Endothelial cell of umbilical vein (primary cell): ENCODE measurements at places on chromosomes 11 and 22.

GRCh38 chr11:75996523-75997442 lies 181.8 kb downstream of the UVRAG start:
- peak; percentile 64 for DNase-seq

GRCh38 chr11:131938351-131938751 lies 567.9 kb downstream of the NTM start:
- DNase-seq = no peak

- DNase-seq = no peak
Observed at GRCh38 chr22:29348956-29349355, 33.5 kb upstream of the RASL10A start.

DNA sequence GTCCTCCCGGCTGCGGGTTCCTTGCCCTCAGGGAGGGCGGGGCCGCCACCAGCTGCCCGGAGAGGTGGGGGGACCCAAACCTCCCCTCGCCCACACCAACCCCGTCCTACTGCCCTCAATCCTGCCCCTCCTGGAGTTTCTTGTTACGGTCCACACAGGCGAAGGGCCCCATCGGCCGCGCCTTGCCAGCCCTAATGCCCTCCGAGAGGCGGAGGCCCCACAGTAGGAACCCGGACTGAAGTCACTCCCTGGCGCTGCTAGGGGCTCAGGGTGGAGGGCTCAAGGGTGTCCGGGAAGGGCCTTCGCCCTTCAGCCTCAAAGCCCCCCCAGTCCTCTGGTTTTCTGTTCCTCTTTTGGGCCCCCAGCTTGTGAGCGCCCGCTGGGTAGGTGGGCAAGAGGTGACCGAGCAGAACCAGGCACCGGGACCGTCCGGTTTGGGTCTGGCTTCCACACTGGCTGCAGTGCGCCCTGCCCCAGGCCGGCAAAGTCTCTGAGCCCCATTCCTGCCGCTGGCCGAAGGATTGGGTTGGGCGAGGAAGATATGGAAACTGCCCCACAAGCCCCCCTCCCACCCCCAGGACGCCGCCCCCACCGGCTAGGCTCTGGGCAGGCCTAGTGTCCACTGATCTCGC lies 24.5 kb downstream of the DUSP8 start:
- DNase-seq = no peak

- DNase-seq = no peak
Observed at GRCh38 chr22:35443790-35444684, 44.1 kb downstream of the MCM5 start.

- no peak for DNase-seq
Observed at GRCh38 chr11:78740199-78741071, 165.8 kb upstream of the NARS2 start.

GRCh38 chr22:29267858-29268510 lies at the start of the genes EWSR1 and RHBDD3:
Gene EWSR1 (plus strand): TSS chr22:29268268. CDS start chr22:29268337, 69 bp downstream.
Gene RHBDD3 (minus strand): TSS chr22:29267981. CDS start chr22:29265626, 2,355 bp downstream.
- DNase-seq = peak; percentile 93

DNA sequence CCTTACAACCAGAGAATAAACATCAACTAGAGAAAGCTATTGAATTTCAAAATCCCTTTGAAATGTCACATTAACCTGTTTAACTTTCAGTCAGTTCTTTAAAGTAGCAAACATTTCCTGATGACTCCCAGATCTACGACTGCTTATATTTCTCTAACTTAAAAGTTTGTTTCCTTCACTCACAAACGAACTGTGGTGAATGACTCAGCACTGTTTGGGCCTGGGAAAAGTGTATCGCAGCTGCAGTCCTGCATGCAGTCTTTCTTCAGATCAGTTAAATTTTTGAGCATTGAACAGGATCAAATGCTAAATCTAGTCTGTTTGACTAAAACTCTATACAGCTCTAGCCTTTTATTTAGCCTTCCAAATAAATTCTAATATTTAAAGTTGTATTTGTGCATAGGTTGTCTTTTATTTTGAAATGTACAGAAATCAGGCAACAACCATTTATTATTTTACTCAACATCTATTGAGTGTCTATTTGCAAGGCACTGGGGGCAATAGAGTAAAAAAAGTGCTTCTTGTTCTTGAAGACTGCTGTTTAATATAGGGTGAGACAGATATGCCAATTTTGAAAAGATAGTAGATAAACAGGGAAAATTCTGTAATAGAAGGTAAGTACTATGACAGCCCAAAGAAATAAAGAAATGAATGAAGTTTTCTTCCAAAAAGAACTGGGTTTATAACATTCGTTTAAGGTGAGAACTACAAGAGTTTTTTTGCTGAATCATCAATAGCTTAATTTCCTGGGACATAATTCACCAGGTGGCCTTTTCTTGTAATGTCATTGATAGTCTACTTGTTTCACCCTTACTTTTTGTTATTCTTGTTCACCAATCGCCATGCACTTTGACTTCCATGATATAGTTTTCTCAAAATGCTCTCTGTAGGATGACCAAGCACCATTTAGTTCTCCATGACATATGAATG lies 235.4 kb downstream of the METTL15 start:
- peak; percentile 90 for DNase-seq

DNA sequence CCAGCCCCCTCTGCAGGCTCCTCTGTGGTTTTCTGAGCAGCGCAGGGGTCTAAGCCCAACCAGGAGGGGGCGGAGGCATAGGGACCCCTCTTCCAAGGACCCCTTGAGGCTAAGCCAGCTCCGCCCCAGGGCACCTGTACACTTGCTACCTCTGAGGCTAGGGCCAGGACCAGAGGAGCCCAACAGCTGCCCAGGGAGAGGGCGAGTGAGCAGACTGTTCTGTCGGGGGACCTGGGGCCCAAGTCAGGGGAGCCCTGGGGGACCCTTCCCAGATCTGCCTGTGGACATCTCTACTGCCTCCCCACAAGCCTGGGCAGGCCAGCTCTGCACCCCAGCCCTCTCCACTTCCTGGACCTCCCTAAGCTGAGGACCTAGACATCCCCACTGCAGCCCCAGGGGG lies 1.8 kb downstream of the B4GALNT4 start:
- DNase-seq = no peak

DNA sequence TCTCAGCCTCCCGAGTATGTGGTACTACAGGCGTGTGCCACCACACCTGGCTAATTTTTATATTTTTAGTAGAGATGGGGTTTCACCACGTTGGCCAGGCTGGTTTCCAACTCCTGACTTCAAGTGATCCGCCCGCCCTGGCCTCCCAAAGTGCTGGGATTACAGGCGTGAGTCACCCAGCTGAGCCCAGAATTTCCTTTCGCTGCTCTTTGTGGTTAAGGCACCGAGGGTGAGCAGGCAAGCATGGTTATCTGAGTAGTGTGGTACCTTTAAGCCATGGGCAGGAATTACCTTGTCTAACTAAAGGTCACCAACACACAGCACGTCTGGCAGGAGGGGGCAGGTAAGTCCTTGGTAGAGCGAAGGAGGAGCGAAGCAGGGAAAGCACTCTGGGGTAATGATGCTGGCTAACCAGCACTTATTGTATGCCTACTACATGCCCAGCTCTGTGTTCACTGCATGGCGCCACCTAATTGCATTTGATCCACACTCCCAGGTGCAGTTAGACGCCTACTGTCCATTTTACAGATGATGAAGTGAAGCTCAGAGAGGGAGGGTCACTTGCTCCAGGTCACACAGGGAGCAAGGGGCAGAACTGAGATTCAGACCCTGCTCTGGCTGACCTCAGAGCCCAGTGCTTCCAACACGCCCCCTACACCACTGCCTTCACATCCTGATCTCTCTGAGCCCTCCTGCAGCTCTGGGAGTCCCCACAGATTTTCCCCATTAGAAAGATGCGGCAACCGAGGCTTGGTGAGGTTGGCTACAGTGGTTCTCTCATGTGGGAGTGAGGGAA lies 45.7 kb downstream of the TRIOBP start:
- DNase-seq = no peak

DNA sequence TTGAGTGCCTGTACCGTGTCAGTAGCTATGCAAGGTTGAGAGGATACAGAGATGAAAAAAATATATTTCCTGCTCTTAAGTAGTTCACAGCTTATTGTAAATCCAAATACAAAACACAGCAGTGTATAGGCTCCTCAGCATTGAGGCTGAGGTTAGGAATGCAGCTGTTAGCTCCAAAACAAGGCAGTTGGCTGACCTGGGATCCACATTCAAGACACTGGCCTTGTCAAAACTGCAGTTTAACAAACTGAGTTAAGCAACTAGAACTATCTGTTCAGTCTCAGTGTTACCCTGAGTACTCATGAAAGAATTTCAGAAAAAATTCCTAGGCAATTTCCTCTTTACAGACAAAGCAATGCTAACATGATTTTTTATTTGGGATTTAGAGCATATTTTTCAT lies 42.8 kb downstream of the REXO2 start:
- DNase-seq = no peak

DNA sequence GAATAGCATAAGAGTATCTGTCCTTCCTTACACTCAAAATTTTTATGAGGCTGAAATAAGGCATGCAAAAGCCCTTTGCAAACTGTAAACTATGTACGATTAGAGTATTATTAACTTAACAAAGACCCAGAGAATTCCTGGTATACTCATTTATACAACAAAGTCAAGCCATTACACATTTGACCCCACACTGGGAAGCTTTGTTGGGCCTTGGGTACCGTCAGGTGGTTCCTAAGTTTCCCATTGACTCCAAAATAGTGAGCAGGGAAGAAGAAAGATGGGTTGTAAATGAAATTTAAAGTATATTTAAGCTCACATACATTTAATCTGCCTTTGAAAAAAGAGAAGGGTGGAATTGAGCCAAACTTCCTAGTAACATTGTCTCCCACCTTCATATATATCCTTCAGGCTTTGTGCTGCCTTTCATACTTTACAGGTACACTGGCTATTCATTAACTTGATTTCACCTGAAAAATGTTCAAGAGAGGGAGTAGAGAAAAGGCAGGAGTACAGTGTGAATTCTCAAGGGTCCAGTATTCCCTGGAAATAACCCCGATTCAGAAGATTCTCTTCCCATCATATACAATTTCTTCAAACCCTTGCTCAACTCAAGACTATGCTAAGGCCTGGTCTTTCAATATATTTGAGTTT lies 68.6 kb downstream of the SOX6 start:
- DNase-seq = no peak

GRCh38 chr11:95308512-95309035 lies 77.6 kb upstream of the SESN3 start:
- no peak for DNase-seq

DNA sequence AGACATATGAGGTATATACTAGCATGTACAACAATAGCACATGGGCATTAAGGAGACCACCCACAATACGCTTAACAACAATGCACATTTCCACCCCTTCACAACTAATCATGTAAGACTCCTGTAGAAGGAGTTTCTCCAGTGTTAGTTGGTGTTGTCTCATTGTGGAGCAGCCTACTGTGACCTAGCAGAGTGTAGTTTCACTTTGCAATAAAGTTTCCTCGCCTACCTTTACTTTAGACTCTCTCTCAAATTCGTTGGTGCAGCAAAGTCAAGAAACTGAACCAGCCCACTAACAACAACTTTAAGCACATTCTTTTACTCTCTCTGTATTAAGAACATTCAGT lies 863.6 kb downstream of the FAM181B start:
- DNase-seq = no peak

DNA sequence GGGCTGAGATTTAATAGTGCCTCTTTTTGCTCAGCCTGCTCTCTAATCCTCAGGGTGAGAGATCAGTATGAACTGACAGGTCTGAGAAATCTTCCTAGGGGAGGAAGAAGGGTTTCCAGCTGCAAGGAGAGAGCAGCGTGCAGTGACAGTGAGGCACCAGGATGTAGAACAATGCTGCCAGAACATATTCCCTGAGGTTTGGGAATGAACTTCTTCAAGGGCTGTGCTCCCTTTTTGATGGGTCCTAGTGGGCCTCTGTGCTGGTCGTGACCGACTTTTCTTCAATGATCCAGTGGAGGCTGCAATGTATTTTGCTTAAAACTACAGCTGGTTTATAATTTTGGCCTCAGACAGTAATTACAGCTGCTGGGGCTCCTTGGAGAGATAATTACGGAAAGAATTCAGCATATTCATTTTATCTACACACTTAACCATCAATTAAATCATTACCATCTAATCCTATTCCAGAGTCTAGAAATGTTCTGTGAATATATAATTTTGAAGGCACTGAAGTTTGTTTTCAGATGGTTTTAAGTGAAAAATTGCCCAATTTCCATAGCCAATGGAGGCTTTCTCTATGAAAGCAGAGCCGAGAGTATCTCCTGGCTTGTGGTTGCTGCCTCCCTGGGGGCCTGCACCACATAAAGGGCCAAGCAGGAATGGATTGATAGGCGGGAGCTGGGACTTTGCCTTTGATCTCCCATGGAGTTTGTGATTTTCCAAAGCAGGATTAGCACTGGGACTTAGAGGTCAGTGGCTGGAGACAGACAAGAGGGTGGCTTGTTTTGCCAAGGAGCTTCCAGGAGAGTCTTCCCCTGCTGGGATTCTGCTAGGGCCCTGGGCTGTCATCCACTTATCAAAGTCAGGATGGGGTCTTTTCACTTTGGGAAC lies 41.0 kb upstream of the OLFML1 start:
- no peak for DNase-seq

GRCh38 chr22:22666307-22667091 lies 22.1 kb downstream of the GGTLC2 start:
- peak; percentile 10 for DNase-seq

DNA sequence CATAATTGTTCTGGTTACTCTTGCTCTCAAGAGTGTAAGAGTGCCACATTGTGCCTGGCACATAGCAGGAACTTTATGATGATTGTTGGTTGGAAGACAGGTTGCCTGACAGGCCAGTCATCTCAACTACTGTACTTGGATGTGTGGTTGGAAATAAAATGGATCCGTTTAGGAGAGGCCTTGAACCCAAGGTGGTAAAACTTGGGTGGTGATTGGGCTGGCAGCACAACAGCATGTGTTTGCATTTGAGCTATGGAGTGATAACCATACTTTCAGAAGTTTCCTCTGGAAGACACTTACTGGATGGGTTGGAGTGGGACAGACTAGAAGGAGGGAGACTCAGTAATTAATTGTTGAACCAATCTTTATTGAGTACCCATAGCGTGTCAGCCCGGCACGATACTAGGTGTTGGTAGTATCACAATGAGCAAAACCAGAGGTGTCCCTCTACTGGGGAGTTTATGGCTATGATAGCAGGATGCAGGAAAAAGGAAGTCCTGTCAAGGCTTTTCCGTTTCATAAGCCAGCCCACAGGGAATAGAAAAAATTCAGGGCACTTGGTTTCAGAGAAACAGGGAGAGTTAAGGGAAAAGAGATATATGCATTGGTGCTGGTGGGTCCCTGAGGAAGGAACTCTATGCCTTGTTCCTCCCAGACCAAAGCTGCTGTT lies 3.1 kb upstream of the TMEM109 start:
- no peak for DNase-seq

DNA sequence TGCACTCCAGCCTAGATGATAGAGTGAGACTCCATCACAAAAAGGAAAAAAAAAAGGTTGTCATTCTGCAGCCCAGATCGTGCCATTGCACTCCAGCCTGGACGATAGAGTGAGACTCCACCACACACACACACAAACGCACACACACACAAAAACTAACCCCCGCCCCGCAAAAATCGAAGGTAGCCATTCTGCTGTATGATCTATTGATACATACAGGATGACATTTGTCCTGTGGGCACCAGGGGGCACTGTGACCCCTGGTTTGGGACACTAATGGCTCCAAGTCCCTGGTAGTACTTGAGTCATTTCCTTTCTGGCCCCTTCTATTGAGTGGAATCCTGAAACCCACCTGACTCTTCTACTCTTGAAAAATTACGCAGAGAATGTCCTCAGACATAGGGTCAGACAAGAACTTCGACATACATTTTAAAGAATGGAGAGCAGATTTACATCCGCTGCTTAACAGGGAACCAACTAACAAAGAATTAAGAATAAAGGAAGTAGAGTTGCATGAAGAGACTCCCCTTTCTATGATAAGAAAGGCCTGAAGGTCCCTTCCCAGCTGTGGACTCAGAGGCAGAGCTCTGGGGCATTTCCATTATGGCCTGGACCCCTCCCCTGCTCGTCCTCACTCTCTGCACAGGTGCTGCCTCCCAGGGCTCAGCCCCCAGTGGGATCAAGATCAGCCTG lies 35.0 kb upstream of the PRAME start:
- peak; percentile 64 for DNase-seq
